Naive thymus-derived CD8-positive, alpha-beta T cell (primary cell): ENCODE measurements at places on chromosomes 12 and 14. TPM values are rescaled to one million over a fixed set of nuclear protein-coding genes. Genes with fewer than 3 reads are reported as not detected.
A peak's percentile ranks its signal among the peaks of the same experiment; 100 is the strongest.

Gene BCL2L14
- not detected for total RNA-seq

Gene ANO2
- not detected for total RNA-seq

Gene LMO3
- not detected for total RNA-seq

Gene KRT77
- total RNA-seq = not detected

Gene SLC6A12
- 0.78 TPM for total RNA-seq

Gene GALNT9
- not detected for total RNA-seq

Gene PROX2
- total RNA-seq = 0.52 TPM

Gene ATP5F1B
- total RNA-seq = 269 TPM

Gene KLHL33
- 0.52 TPM for total RNA-seq

Gene RNASE7
- not detected for total RNA-seq

Gene AP1G2
- 529 TPM for total RNA-seq

GRCh38 chr12:42238240-42239140 lies at the start of gene YAF2:
Gene YAF2, minus strand, starts transcription at chr12:42238248. Its CDS starts 68 bp downstream, at chr12:42238180.
- peak; percentile 81 for DNase-seq

GRCh38 chr14:51039252-51039651 lies 55.7 kb downstream of the TRIM9 start:
- DNase-seq = no peak

DNA sequence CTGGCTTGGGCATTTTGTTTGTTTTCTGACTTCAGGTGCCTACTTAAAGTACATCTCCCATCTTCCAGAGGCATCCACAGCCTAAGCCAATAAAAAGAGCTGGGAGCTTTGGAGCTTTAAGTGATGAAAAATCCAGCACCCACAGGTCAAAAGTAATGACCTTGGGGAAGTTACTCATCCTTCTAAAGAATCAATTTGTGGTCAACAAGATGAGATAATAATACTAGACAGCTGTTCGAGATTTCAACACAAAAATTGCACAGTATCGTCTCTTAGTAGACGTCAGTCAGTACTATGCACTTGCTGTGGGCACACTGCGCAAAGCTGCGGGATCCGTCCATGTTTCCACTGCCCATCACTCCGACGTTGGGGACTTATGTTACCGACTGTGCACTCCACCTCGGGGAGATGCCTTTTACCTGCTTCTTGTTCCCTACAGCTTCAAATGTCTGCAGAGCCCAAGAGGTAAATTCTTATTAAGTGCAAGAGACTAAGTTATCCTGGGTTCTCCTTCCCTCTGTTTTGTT lies 1.3 kb downstream of the ST8SIA1 start:
- no peak for DNase-seq

GRCh38 chr12:1634590-1635191 lies 5.7 kb downstream of the WNT5B start:
- DNase-seq = peak; percentile 59

GRCh38 chr14:92637228-92637627 lies 111.2 kb downstream of the LGMN start:
- DNase-seq = no peak

GRCh38 chr12:108629824-108630476 lies 3.7 kb downstream of the SELPLG start:
- peak; percentile 63 for DNase-seq

DNA sequence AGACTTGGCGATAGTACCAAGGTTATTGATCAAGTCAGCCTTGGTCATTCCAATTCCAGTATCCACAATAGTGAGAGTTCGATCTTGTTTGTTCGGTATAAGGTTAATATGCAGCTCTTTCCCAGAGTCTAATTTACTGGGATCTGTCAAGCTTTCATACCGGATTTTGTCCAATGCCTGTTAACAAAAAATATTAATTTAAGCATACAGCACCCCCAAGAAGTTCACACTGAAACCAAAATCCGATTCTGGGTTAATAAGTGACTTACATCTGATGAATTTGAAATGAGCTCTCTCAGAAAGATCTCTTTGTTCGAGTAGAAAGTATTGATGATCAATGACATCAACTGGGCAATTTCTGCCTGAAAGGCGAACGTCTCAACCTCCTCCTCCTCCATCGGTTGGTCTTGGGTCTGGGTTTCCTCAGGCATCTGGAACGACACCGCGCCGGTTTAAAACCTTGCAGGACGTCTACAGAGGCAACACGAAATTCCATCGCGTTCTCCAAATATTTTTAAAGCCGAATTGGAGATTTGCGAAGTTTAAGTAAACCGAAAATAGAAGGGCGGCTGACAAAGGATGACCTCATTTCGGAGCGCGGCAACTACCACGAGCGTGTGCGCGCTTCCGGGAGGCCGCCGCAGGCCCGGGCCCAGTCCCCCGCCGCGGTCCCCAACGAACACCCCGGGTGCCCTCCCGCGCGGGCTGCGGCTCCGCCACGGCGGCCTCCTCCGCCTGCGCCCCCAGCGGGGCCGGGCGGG lies 716 bp downstream of the HSP90AA1 start:
- DNase-seq = peak; percentile 65

- DNase-seq = no peak
These were observed 310.9 kb downstream of the ADGRD1 start for GRCh38 chr12:131264635-131265034.

GRCh38 chr12:49706351-49707127 lies 666 bp downstream of the FMNL3 start:
- DNase-seq = peak; percentile 20
